Upper lobe of left lung (tissue), 6 donors: ENCODE measurements at places on chromosomes 12 and 14. TPM values are rescaled to one million over a fixed set of nuclear protein-coding genes. Genes with fewer than 3 reads are reported as not detected.

Gene TTC6
- 5.2 TPM for total RNA-seq

Gene GDF3
- total RNA-seq: 0.20 TPM

Gene ANKRD33
- not detected for total RNA-seq

Gene PRPF39
- total RNA-seq: 38.1 TPM

Gene CABP1
- total RNA-seq: not detected

Gene CRACR2A
- 13.1 TPM for total RNA-seq

Gene BBS10
- 8.1 TPM for total RNA-seq

Gene EVL
- 189 TPM for total RNA-seq

Gene AQP6
- 0.39 TPM for total RNA-seq

Gene CDCA3
- total RNA-seq: 1.4 TPM

Gene RAD9B
- not detected for total RNA-seq

Gene ADIPOR2
- 45.1 TPM for total RNA-seq

Gene PCED1B
- 4.6 TPM for total RNA-seq
